Lower lobe of right lung (tissue), 2 donors: ENCODE measurements at places on chromosomes 4 and X. TPM values are rescaled to one million over a fixed set of nuclear protein-coding genes. Genes with fewer than 3 reads are reported as not detected.
A peak's percentile ranks its signal among the peaks of the same experiment; 100 is the strongest.

DNA sequence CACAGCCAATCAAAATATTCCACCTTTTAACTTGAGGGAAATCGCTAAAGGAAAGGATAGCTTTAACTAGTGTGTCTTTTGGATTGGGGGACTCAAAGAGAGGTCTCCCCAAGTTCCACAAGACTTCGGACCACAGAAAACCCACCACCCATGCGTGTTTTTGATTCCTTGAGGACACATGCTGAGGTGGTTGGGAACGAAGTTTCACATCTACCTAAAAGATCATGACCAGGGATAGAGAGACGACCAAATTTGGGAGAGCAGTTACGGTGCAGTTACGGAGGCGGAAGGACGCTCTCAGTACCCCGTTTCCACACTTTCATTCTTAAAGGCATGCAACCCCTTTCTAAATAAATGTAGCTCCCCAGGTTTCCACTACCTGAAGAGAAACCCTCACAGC lies 1.1 kb downstream of the PCYT1B start:
- no peak overlapping the region for H3K27ac ChIP-seq
- no peaks in the 10 kb centered on the region for H3K36me3 ChIP-seq
- no peak for DNase-seq
- H3K27me3 ChIP-seq: no peaks in the 10 kb centered on the region

DNA sequence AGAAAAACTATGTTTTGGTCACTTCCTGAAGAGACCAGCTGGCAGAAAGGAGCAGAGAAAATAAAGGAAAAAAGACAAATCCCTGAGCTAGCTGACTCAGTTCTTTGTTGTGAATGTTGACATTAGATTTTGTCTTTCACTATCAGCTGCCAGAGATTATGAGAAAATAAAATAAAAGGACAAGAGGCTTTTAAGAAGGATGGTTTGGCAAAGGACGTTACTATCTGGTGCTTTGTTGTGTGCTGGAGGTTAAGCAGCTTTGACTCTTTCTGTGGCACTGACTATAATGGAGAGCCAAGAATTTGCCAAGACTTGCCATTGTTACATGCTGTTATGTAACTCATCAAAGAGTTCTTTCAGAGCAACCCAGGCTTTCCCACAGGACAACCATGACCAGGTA lies 12.1 kb downstream of the ASB5 start:
- H3K4me1 ChIP-seq: no peaks in the 10 kb centered on the region
- no peak overlapping the region for H3K4me3 ChIP-seq
- no peak for DNase-seq
- no peaks in the 10 kb centered on the region for H3K36me3 ChIP-seq

- H3K36me3 ChIP-seq: no peaks in the 10 kb centered on the region
- H3K4me3 ChIP-seq: no peak overlapping the region
- H3K27me3 ChIP-seq: no peaks in the 10 kb centered on the region
- H3K4me1 ChIP-seq: peaks cover 22% of the 10 kb centered on the region
- no peak overlapping the region for H3K27ac ChIP-seq
These were observed 346.8 kb upstream of the KLF3 start for GRCh38 chr4:38317041-38317674.

DNA sequence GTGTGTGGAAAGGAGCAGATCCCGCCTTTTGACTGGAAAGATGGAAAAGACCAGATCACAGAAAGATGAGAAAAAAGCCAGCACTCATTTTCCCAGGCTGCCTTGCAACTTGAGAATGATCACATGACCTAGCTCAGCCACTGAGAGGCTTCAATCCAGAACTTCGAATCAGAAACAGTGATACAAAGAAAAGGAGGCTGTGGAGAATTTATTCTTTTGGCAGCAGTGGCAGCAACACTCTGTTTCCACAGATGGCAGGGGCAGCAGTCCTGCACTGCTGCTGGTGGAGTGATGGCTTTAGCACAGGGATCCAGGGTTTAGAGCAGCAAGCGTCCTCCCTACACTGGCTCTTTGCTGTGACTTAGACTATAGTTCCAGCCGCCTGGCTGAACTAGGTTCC lies 77.8 kb upstream of the SH3RF1 start:
- no peaks in the 10 kb centered on the region for H3K27me3 ChIP-seq
- no peaks in the 10 kb centered on the region for H3K4me1 ChIP-seq
- no peak overlapping the region for H3K27ac ChIP-seq
- H3K4me3 ChIP-seq: no peak overlapping the region

- H3K27ac ChIP-seq: no peak overlapping the region
- peak overlapping the region; percentile 11 for H3K4me3 ChIP-seq
- no peaks in the 10 kb centered on the region for H3K36me3 ChIP-seq
These were observed 23.3 kb downstream of the HAND2 start for GRCh38 chr4:173506597-173507211.

DNA sequence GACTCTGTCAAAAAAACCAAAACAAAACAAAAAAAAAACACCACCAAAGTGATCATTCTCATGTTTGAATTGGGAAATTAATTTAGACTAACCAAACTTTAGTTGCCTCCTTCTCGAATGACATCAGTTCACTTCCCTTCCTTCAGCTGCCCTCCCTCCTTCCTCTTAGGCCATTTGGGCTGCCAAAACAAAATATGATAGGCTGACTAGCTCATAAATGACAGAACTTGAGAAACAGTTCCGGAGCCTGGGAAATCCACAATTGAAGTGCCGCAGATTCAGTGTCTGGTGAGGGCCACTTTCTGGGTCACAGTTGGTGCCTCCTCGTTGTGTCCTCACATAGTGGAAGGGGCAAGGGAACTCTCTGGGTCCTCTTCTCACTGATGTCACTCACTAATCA lies 16.1 kb upstream of the WAS start:
- H3K4me1 ChIP-seq: no peaks in the 10 kb centered on the region
- H3K27me3 ChIP-seq: no peaks in the 10 kb centered on the region
- no peak for DNase-seq
- no peak overlapping the region for H3K27ac ChIP-seq
- no peaks in the 10 kb centered on the region for H3K36me3 ChIP-seq

GRCh38 chrX:48474127-48474526 lies 1.9 kb upstream of the FTSJ1 start:
- H3K27me3 ChIP-seq: no peaks in the 10 kb centered on the region
- H3K4me3 ChIP-seq: no peak overlapping the region
- no peaks in the 10 kb centered on the region for H3K36me3 ChIP-seq
- peaks cover 4% of the 10 kb centered on the region for H3K4me1 ChIP-seq
- DNase-seq: no peak

GRCh38 chr4:7759635-7760034 lies 180.0 kb downstream of the AFAP1 start:
- DNase-seq: peak; percentile 45
- no peak overlapping the region for H3K4me3 ChIP-seq
- H3K36me3 ChIP-seq: peaks cover 29% of the 10 kb centered on the region

- no peak for DNase-seq
- peaks cover 18% of the 10 kb centered on the region for H3K4me1 ChIP-seq
- H3K27me3 ChIP-seq: no peaks in the 10 kb centered on the region
- H3K36me3 ChIP-seq: no peaks in the 10 kb centered on the region
These were observed 7.3 kb upstream of the PTPN13 start for GRCh38 chr4:86586626-86587380.

DNA sequence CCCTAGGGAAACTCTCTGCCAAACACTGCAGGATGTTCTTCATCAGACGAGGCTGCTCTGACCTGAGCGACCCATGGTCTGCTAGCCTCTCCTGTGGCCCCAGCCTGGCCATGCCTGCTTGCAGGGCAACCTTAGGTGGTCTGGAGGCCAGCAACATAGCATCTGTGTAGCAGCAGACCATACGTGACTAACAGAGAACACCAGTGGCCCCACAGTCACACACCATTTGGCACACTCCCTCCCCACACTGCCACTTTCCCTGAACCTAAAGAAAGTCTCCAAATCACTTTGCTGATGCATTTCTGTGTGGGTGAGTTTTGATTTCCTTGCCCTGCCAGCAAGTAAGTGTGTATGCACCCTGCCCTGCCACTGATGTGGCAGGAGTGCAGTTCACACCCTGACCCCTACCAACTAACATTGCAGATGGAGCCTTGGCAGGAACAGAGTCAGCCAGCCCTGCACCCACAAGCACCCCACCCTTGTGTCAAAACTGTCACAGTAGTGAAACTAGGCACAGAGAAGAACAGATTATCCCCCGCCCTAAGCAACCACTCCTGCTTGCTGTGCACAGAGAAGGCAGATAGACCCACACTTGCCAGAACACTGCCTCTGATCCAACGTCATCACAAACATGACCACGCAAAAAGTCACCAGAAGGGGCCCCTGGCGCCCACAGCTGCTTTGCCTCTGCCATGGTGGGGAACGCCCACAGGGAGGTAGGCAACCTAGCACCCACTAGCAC lies 249.1 kb downstream of the SPIN4 start:
- no peaks in the 10 kb centered on the region for H3K36me3 ChIP-seq
- H3K27me3 ChIP-seq: no peaks in the 10 kb centered on the region
- H3K4me1 ChIP-seq: no peaks in the 10 kb centered on the region
- no peak overlapping the region for H3K27ac ChIP-seq
- no peak overlapping the region for H3K4me3 ChIP-seq

GRCh38 chr4:172806841-172807240 lies 361.8 kb upstream of the GALNT7 start:
- no peaks in the 10 kb centered on the region for H3K36me3 ChIP-seq
- no peaks in the 10 kb centered on the region for H3K4me1 ChIP-seq
- no peaks in the 10 kb centered on the region for H3K27me3 ChIP-seq
- no peak overlapping the region for H3K27ac ChIP-seq

DNA sequence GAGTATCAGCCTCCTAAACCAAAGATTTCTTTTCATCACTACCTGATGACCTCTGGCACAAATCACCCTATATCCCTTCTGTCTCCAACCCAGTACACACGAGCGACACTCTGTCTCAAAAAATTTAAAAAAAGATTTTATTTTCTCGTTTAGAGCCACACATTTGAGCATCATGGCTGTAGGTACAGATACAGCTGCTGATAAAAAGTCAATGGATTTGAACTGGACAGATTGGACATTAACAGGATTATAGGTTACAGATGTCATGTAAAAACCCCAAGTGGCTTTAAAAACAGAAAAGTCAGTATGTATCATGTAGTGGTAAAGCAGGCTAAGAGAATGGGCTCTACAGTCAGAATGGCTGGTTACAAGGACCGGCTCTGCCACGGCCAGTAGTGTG lies 171.1 kb downstream of the SCFD2 start:
- no peak for DNase-seq
- no peaks in the 10 kb centered on the region for H3K27me3 ChIP-seq
- H3K36me3 ChIP-seq: no peaks in the 10 kb centered on the region
- H3K27ac ChIP-seq: no peak overlapping the region
- H3K4me3 ChIP-seq: no peak overlapping the region

- H3K36me3 ChIP-seq: no peaks in the 10 kb centered on the region
- H3K27ac ChIP-seq: no peak overlapping the region
- no peak overlapping the region for H3K4me3 ChIP-seq
- no peaks in the 10 kb centered on the region for H3K4me1 ChIP-seq
These were observed 8.1 kb downstream of the ETDB start for GRCh38 chrX:135112096-135112729.

- no peak overlapping the region for H3K4me3 ChIP-seq
- DNase-seq: no peak
- no peaks in the 10 kb centered on the region for H3K36me3 ChIP-seq
- H3K4me1 ChIP-seq: no peaks in the 10 kb centered on the region
These were observed 43.3 kb upstream of the AGA start for GRCh38 chr4:177485528-177485927.

GRCh38 chrX:137118136-137118535 lies 84.3 kb upstream of the GPR101 start:
- no peaks in the 10 kb centered on the region for H3K27me3 ChIP-seq
- no peak for DNase-seq
- no peak overlapping the region for H3K27ac ChIP-seq

DNA sequence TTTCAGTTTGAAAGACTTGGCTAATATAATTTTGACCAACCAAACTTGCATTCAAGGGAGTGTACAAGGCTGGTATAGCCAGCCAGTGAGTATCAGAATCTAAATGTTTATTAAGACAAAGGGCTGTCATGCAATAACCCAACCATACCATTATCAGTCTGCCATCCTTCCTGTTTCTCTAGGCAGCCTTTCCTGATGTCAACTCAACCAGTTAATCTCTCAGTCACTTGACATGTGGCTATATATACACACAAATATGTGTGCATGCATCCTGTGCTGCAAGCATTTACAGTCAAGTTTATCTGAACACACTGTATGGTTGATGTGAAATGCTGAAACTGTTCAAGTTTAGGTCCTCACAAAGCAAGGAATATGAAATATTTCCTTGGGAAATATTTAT lies 17.2 kb downstream of the BTK start:
- H3K4me3 ChIP-seq: no peak overlapping the region
- no peak overlapping the region for H3K27ac ChIP-seq
- no peaks in the 10 kb centered on the region for H3K36me3 ChIP-seq
- no peaks in the 10 kb centered on the region for H3K27me3 ChIP-seq

- H3K4me1 ChIP-seq: no peaks in the 10 kb centered on the region
- no peaks in the 10 kb centered on the region for H3K36me3 ChIP-seq
- no peak overlapping the region for H3K27ac ChIP-seq
- H3K27me3 ChIP-seq: no peaks in the 10 kb centered on the region
- no peak for DNase-seq
These were observed 85.3 kb downstream of the HCCS start for GRCh38 chrX:11196476-11196875.

- H3K27me3 ChIP-seq: no peaks in the 10 kb centered on the region
- DNase-seq: no peak
- no peaks in the 10 kb centered on the region for H3K36me3 ChIP-seq
- H3K4me3 ChIP-seq: no peak overlapping the region
- H3K4me1 ChIP-seq: no peaks in the 10 kb centered on the region
- no peak overlapping the region for H3K27ac ChIP-seq
These were observed 24.9 kb upstream of the DDX3X start for GRCh38 chrX:41308884-41309647.

DNA sequence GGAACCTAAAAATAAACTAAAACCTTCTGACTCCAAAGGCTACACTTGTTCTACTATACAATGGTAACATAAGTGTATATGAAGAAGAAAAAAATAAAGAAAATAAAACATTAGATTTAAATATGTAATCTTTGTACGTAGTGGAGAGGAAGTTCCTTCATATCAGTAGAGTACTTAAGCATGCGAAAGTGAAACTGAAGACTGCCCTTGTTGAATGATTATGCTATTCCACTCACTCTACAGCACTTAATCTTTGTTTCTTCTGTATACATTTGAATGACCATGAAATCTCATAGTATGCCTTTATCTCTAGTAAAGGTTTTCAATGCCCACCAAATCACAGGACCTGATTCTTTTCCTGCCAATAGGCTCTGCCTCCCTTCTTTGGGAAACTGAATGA lies 78.9 kb downstream of the NDST3 start:
- H3K27ac ChIP-seq: no peak overlapping the region
- no peaks in the 10 kb centered on the region for H3K36me3 ChIP-seq
- no peaks in the 10 kb centered on the region for H3K4me1 ChIP-seq
- no peak for DNase-seq
- H3K27me3 ChIP-seq: no peaks in the 10 kb centered on the region

DNA sequence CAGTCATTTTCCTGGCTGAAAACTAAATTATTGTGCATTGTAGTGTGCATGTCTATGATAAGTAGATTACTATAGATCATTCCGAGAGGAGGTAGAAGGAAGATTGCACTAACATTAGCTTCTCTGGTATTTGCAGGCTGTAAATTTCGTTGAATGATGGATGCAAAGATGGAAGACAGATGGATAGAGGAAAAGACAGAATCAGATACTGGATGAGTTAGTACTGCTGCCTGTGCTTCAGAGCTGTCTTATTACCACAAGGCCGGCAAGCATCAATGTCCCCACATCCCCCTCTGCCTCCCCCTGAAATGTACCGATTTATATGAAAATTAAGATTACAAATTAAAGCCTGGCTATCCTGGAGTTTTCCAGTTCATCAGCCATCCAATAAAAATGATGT lies 17.7 kb downstream of the NAA11 start:
- H3K27me3 ChIP-seq: no peaks in the 10 kb centered on the region
- no peak overlapping the region for H3K27ac ChIP-seq
- DNase-seq: no peak
- no peak overlapping the region for H3K4me3 ChIP-seq
- no peaks in the 10 kb centered on the region for H3K4me1 ChIP-seq

The HAND2 gene
- total RNA-seq: 0.35 TPM

The CSAG3 gene
- not detected for total RNA-seq

The CLDN22 gene
- not detected for total RNA-seq
